ENCODE measurements at places on chromosomes 3 and 15. TPM values are rescaled to one million over a fixed set of nuclear protein-coding genes. Genes with fewer than 3 reads are reported as not detected.

DNA sequence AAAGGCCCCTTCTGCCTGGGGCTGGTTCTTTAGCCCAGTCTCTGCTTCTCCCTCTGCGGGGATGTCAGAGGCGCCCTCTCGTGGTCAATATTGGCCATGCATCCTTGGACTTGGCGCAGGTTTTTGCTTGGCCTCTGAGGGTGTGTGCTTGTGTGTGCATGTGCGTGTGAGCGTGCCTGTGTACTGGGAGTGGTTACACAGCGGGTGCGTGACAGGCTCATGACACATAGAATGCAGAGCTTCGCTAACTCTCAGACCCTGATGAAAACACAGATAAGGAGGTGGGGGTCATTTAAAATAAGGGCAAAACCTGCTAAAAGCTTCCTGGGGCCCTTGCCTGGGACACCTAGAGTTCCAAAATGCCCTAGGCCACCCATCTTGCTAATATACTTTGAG lies 160.9 kb downstream of the SMAD6 start:
- DNase-seq, result peak; percentile 61

DNA sequence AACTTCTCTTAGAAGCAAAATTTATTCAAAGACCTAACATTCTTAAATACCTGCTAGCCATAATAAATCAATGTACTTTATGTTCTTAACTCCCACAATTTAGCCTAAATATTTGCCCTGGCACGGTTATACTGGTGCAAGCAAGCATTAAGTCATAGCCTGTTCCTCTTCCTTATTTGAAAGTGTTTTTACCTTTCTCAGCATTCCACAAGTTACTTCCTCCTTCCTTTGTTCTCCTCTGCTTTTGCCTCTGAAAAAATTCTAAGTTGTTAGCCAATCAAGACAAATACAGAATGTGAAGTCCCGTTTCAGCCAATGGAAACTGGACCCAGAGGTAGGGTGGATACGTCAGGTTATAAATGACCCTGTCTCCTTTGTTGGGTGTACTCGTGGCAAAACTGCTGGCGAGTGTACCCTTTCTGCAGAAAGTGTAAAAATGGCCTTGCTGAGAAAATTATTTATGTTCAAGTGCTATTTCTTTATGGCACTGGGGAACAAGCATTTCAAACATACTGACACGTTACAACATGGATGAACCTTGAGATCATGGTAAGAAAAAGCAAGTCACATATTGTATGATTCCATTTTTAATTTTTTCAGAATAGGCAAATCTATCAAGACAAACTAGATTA lies 3.1 kb upstream of the TATDN2 start:
- DNase-seq, result no peak

Gene RASL12
- total RNA-seq, result not detected

- no peak for DNase-seq
These were observed 199.6 kb upstream of the IL12A start for GRCh38 chr3:159789017-159789416.

DNA sequence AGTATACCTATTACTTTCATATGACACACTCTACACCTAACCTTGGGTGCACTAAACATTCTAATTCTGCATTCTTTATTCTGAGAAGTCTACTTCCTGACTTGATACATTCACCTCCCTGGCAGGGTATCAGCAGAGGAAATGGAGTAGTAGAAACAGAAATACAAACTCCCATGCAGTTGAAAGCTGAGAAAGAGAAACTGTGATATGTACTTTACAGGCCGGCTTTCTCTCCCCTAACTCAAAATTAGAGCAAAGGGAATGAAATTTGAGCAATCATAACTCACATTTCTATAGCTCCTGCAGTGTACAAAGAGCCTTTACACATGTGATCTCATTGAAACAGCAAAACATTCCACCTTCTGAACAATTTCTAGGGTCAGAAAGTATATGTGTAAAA lies 135.5 kb upstream of the COL8A1 start:
- DNase-seq, result no peak

Gene ZCWPW2
- 0.64 TPM for total RNA-seq

Gene STAB1
- 1.7 TPM for total RNA-seq

Gene LRRC31
- total RNA-seq, result not detected

- no peak for DNase-seq
These were observed 15.0 kb upstream of the FAM174B start for GRCh38 chr15:92670621-92671020.

GRCh38 chr3:184577546-184577945 lies 16.0 kb downstream of the EPHB3 start:
- DNase-seq, result no peak

GRCh38 chr15:85296615-85297402 lies 83.6 kb upstream of the AKAP13 start:
- DNase-seq, result peak; percentile 50

DNA sequence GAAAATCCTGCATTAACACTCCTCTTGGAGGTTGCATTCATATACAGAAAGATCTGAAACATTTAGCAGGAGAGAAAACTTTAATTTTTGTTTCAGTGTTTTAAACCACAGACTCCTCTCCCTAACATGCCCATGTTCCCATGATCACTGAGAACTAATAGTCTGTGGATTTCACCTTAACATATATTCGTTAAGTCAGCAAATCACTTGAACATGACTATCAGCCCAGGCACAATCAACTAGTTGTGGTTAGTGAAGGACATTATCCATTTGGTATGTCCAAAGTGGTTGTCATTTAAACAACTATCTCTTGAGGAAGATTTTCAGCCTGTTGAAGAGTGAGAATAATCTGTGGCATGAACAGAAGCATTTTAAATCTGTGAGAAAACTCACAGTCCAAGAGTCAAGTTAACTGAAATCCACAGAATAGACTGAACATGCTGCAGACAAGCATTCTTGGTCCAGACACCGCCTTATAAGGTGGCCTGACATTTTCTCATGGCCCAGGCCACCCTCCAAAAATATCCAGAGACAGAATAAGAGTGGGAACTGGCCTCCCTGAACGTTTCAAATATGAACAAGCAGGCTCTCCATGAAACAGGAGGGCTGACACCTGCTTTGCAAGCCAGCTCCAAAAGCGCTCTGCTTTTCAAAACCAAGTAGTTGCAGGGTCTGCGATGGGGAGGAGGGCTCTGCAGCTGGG lies 39.9 kb upstream of the ADCY5 start:
- DNase-seq, result no peak

DNA sequence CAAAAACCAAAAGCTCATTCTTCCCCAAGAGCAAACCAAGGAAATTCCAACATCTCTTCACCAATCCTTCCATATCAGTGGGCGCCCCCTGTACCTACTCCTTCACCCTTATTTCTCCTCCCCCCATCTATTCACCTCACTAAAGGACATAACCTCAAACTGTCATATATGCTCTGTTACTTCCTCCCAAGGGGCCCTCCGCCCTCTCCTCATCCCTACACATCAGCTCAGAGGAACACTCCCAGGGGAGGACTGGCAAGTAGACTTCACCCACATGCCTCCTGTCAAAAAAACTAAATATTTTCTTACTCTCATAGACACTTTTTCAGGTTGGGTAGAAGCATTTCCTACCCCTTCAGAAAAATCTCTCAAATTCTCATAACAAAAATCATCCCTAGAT lies 2.4 kb upstream of the AADAC start:
- DNase-seq, result no peak

GRCh38 chr3:113910966-113911365 lies 36.8 kb upstream of the ZDHHC23 start:
- DNase-seq, result no peak

- no peak for DNase-seq
These were observed 365.3 kb downstream of the MCTP2 start for GRCh38 chr15:94596707-94597106.

GRCh38 chr3:128262457-128262856 lies 109.2 kb downstream of the EEFSEC start:
- no peak for DNase-seq

Gene SNX33
- total RNA-seq, result 2.9 TPM

GRCh38 chr15:101614761-101615160 lies 37.4 kb downstream of the TM2D3 start:
- DNase-seq, result no peak

DNA sequence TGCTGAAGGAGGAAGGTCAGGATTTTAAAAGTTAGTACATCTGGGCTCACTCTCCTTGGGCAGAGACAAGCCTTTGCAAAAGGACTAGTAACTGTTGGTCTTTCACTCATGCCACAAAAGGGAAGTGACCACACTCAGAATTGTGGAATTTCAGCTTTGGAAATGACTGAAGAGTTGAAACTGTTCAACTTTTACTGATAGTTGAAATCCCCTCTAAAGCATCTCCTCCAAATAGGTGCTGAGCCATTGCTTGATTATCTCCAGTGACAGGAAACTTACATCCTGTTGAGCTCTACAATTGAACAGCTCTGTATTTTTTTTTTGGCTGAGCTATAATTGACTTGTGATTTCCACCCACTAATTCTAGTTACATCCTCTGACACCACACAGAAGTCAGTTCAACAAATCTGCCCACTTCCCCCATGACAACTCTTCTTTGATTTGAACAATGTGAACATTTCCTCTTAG lies 254.8 kb upstream of the TPRG1 start:
- DNase-seq, result no peak

Gene GOLGA8Q
- not detected for total RNA-seq

Gene PLSCR2
- total RNA-seq, result not detected

DNA sequence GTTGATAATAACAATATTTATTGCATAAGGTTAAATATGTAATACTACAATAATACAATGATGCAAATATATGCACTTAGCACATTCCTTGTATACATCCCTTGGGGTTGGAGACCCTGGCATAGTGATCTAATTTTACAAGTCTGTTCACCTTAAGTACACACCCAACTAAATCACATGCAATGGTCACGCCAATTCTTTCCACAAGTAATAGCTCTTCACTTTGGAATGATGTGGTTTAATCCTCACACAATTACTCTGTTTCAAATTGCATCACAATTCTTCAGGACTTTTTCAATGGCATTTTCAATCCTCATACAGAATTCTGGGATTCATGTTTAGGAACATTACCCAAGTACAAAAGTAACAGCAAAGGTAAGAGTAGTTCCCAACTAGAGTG lies 27.3 kb upstream of the SPRED1 start:
- DNase-seq, result no peak

Gene ZNF619
- total RNA-seq, result 12.2 TPM

DNA sequence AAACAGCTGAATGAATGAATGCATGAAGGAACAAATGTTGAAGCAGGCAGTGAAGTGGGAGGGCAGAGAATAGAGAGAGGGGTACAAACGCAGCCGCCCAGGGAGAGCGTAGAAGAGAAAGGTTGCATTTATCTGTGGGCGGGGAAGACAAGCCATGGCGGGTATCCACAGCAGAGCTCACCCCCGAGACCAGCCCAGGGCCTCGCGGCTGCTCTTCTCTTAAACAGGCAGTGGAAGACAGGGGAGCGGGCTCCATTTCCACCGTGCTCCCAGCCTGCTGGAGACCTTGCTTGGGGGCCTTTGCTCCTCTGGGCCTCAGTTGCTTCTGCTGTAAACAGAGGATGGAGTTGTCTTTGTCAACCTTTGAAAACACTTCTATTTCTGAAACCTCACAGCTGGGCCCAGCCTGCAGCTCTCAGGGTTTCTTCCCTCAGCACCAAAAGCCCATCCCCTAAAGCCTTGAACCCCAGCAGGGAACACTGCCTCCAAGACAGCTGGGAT lies 259.5 kb downstream of the UACA start:
- no peak for DNase-seq

- DNase-seq, result no peak
These were observed 132.8 kb upstream of the NPHP3 start for GRCh38 chr3:132854856-132855535.

GRCh38 chr3:160041465-160041864 lies 52.8 kb downstream of the IL12A start:
- DNase-seq, result no peak

Gene SERINC4
- total RNA-seq, result not detected

DNA sequence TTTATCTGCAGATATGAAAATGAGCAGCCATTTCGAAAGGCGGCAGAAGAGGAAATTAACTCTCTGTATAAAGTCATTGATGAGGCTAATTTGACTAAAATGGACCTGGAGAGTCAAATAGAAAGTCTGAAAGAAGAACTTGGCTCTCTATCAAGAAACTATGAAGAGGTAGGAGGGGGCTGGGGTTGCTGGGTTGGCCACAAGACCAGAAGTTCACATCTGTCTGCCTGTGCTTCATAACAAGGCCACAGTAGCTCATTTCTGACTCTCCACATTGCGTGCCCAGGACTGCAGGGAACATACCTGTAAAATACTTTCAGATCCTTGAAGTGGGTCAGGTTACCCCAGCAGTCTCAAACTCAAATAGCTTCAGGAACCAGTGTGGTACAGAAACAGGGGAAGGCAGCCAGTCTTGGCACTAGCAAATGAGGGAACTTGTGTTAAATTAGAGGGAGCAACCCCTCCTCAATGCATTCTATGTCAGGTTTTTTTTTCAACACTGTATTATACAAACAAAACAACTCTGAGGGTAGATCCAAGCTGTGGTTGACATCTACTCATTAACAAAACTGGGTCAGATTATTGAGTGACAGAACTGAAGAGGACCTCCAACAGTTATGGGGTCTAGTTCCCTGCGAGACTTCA lies 48.7 kb downstream of the BFSP2 start:
- DNase-seq, result peak; percentile 10

- DNase-seq, result no peak
These were observed 29.9 kb upstream of the ST3GAL6 start for GRCh38 chr3:98733053-98733811.

- DNase-seq, result no peak
These were observed 564.7 kb downstream of the AGBL1 start for GRCh38 chr15:86644339-86644738.

Gene SLC28A2
- total RNA-seq, result not detected
